ENCODE measurements at places on chromosomes 5 and 9. TPM values are rescaled to one million over a fixed set of nuclear protein-coding genes. Genes with fewer than 3 reads are reported as not detected.
A peak's percentile ranks its signal among the peaks of the same experiment; 100 is the strongest.

Gene TRAPPC13
- 17.2 TPM for total RNA-seq

Gene PTRH1
- total RNA-seq, result 5.4 TPM

DNA sequence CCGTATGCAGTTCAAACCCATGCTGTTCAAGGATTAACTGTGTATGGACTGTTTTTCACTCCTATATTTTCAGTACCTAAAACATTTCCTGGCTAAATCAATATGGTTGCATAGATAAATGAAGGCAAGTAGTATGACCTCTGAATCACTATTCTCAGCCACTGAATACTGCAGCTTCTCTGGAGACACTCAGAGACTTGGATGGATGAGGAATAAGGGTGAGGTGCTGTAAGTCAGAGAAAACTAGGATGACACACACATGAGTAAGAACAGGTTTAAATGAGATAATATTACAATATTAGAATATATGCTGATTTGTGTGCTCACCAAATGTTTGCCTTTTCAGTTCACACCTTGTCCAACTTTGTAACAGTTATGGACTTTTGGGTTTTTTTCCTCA lies 26.0 kb upstream of the ANXA1 start:
- no peak overlapping the region for H3K27ac ChIP-seq
- no peaks in the 10 kb centered on the region for H3K36me3 ChIP-seq
- peak; percentile 70 for DNase-seq
- H3K27me3 ChIP-seq, result no peaks in the 10 kb centered on the region
- no peak overlapping the region for H3K4me3 ChIP-seq
- H3K4me1 ChIP-seq, result no peaks in the 10 kb centered on the region

GRCh38 chr9:115292584-115293279 lies 174.8 kb upstream of the TNC start:
- H3K27me3 ChIP-seq, result no peaks in the 10 kb centered on the region
- no peaks in the 10 kb centered on the region for H3K36me3 ChIP-seq
- H3K4me3 ChIP-seq, result no peak overlapping the region

GRCh38 chr5:31537851-31538250 lies 5.8 kb downstream of the C5orf22 start:
- H3K27me3 ChIP-seq, result no peaks in the 10 kb centered on the region
- peaks cover 18% of the 10 kb centered on the region for H3K36me3 ChIP-seq
- H3K27ac ChIP-seq, result peak overlapping the region; percentile 85
- H3K4me1 ChIP-seq, result peaks cover 7% of the 10 kb centered on the region
- H3K4me3 ChIP-seq, result no peak overlapping the region

DNA sequence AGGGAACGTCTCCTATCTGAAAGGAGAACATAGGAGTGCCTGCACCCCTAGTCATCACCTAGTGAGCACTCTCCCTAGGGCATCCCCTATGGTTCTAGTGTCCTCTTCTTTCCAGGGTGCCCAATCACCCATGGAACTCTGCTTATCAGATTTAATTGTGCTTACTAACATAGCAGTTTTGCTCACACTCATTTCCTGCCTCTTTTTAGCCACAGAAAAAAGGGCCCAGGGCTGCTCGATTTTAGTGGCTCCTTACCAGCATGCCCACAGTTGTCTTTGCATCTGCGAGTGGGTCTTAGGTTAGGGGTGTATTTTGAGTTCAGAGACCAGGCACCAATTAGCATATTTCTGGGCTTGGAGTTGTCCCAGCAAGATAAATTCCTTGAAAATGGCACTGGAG lies 1110.2 kb downstream of the TAF11L14 start:
- no peaks in the 10 kb centered on the region for H3K27me3 ChIP-seq
- no peak overlapping the region for H3K27ac ChIP-seq
- DNase-seq, result no peak
- H3K4me3 ChIP-seq, result no peak overlapping the region
- H3K36me3 ChIP-seq, result no peaks in the 10 kb centered on the region
